ENCODE measurements at places on chromosomes 7 and 10.

- DNase-seq: no peak
Measured at GRCh38 chr7:148547951-148548350, 42.6 kb upstream of the C7orf33 start.

DNA sequence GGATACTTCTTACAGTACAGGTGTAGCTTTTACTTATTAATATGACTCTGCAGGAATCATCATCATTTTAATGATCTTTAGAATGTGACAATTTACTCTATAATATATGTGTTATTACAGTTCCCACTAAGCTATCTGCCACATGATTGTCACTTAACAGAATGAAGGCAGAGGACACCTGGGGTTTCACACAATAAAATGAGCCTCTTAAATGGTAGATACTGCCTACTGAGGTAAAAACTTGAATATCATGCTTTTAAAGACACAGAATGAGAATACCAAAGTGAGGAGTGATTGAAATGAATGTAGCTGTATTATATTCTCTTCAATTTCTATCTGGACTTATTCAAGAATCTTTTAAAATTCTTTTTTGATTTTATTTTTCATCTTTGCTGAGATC lies 1255.3 kb upstream of the LRRN3 start:
- DNase-seq: no peak

- peak; percentile 75 for DNase-seq
Measured at GRCh38 chr7:786472-787255, 45.6 kb upstream of the SUN1 start.

DNA sequence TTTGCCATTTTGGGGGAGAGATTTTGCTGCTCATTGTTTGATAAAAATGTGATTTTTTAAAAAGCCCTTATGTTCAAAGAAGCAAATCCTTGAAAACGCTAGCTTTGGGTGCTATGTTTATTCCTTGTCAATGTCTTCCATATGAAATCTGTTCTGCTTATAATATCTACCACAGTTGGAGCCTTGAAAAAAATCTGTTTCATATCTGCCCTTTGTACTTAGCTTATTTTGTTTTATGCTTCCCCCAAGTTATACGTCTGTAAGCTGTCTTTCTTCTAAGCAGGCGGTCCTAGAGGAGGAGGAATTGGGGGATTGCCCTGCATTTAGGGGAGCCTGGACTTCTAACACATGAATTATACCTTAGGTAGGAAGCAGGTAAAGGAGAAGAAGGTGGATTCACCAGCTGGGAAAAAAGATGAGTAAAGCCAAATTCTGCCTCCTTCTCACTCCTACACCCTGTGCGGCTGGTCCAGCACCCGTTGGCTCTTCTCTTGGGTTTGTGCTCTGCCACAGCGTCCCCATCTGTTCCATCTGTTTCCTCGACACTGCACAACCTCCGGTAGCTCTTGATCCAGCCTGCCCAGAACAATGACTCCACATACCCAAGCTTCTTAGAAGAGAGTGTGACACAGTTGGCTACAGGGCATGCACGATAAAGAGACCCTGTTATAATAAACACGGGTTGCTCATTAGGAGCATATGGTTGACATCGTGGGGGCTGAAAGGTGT lies 31.9 kb upstream of the NEUROD6 start:
- no peak for DNase-seq

DNA sequence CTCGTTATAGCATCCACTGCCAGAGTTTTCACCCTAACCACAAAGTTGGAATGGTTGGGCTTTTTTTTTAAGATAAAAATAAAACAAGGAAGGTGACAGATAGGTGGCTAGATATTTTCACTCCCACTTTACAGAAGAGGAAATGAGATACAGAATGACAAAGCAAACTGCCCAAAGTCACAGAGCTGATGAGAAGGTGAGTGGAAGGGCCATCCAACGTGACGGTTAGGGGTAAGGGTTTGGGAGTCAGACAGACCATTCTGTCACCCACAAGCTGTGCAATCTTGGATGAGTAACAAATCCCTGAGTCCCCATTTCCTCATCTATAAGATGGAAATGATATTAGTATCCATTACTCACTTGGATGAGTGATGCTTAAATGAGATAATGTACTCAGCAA lies 106.9 kb upstream of the PDLIM1 start:
- DNase-seq: no peak

DNA sequence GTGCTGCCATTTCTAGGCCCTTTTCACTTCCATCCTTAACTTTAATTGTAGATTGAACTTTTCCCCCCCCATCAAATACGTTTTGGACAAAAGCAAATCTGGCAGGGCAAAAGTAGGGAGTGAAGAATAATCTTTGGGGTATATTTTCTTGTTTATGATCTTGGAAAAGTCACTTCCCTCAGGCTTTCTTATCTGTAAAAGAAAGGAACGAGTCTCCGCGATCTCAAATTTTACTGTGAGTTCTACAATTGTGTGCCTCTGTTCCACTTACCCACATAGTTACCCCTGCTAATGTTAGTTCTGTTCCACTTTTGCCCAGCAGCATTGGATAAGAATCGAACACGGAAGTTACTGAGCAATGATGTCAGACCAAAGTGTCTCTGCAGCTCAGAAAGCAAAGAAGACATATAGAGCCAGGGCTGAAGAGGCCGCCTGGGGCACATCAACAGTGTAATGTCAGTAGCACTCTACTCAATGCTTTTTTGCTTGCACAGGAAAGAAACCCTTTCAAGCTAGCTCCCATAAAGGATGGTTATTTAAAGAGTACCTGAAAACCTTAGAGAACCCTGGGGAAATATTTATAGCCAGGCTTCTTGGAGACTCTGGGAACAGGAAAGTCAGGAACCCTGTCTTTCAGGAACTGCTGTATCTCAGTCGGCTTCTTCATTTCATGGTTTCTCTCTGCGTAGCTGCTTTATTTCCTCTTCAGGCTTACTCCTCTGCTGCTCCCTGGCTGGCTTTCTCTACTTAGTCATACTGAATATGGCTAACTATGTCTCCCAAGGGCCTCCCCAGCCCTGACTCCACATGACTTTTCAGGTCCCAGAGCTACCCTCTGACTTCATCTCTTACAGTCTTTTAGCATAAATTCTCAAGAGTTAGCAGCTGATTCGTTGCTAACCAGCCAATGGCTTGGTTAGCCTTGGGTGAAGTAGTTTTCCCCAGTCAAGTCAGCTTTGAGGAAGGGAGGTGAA lies 123.7 kb upstream of the FAM3C start:
- no peak for DNase-seq

DNA sequence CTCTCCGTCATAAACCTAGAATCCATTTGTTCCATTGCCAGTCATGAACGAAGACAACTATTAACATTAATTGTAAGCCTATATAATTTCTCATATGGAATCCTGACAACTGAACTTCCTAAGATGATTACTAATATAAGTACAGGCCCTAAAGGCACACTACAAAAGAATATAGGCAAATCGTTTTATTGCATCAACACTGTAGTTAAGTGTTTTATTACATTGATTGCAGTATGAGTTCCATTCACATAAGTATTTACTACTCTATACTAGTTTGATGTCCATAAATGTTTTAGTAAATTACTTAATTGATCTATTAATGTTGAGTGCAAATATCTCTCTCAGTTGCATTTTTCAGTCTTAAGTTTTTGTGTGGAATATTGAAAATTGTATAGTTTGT lies 113.1 kb upstream of the SEMA3C start:
- DNase-seq: no peak

GRCh38 chr10:67819768-67820204 lies 18.2 kb downstream of the DNAJC12 start:
- no peak for DNase-seq

GRCh38 chr7:3455806-3456595 lies 154.9 kb downstream of the SDK1 start:
- no peak for DNase-seq

Data from activated naive CD4-positive, alpha-beta T cell treated with anti-CD3 and anti-CD28 coated beads, Interleukin-2, amount 50 U/mL, for 16 hours (primary cell).